Stimulated activated CD8-positive, alpha-beta memory T cell treated with anti-CD3 and anti-CD28 coated beads, Interleukin-4, amount 100 ng/mL, for 24 hours (primary cell): ENCODE measurements at places on chromosomes 11 and 22.

- no peak for DNase-seq
These were observed 13.9 kb downstream of the CCND1 start for GRCh38 chr11:69654660-69655478.

DNA sequence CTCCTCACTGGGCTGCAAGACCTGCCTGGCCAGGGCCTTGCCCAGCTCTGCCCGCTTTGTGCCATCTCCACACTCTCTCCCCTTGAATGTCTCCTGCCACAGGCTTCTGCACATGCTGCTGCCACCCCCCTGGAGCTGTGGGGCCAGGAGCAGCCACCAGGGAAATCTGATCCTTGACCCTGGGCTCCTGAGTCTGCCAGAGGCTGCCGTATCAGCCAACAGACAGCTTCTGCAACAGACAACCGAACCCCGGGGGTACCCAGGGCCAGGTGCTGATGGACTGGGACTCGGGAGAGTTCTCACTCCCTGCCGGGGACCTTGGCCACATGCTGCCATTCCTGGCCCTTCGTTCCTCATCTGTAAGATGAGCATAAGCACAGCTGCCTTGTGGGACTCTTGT is 3.3 kb upstream of the PPARA start:
- DNase-seq = no peak

DNA sequence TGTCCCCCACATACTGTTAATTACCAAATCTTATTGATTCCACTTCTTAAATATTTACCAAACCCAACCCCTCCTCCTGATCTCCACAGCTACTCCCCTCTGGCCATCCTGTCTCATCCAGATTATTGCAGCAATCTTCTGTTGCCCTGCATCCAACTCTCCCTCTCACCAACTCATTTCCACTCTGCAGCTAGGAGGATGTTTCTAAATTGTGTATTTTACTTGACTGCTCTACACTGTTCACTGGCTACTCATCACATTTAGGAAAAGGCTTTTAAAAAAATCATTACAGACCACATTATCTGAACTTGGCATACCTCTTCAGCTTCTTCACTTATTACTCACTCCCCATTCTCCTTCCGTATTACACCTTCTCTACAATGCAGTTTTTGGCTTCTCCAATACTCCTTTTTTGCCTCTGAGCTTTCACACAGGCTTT is 117.9 kb downstream of the ATG16L2 start:
- DNase-seq = no peak

- DNase-seq = no peak
These were observed 309.1 kb downstream of the SWAP70 start for GRCh38 chr11:9972989-9973388.

DNA sequence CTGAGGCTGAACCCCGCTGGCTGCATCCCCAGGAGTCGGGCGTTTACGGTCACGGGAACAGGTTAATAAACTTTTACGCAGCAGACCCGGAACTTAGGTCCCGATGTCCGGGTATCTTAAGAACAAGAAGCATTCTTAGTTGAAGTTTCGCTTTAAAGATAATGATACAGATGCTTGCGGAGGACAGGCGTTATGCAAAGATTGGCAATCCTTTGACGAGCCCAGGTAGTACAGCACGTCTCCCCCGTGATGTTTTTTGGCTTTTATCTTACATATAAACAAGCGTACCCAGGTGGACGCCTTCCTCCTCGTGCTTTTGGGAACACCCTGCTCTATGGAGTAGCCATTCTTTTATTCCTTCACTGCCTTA is 871 bp upstream of the TOLLIP start:
- no peak for DNase-seq

GRCh38 chr11:65456418-65456817 is 33.8 kb downstream of the NEAT1 start:
- no peak for DNase-seq

GRCh38 chr11:81004576-81004975 is 1563.7 kb upstream of the TENM4 start:
- no peak for DNase-seq

- DNase-seq = no peak
These were observed 56.8 kb upstream of the SHANK2 start for GRCh38 chr11:71309181-71309580.

- no peak for DNase-seq
These were observed at the start of gene TSPAN18 for GRCh38 chr11:44726283-44727113. TSS of gene TSPAN18 (plus strand) at chr11:44726962. CDS start at chr11:44906417, 179,455 bp downstream.

GRCh38 chr11:99199341-99199740 is 178.6 kb downstream of the CNTN5 start:
- no peak for DNase-seq

DNA sequence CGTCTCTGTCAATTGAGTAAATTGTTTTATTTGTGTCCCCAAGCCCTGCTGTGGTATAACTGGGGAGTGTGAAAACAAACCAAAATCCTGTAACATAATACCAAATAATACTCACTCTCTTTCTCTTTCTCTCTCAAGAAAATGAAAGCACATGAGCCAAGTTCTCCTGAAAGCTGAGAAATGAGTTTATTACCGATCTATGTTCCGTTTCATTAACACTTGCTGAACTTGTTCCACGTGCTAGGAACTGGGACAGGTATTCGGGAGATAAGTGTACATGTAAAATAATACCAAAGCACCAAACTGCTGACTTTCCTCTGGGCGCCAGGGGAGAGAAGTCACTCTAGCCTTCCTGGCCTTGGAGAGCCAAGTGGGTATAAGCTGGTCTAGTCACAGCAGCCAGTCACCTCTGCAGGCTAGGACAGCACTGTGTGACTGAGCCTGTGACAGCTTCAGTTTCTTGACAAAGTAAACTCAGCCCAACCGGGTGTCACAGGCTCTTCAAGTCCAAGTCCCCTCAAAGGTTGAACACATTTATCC is 23.1 kb downstream of the CD6 start:
- no peak for DNase-seq

DNA sequence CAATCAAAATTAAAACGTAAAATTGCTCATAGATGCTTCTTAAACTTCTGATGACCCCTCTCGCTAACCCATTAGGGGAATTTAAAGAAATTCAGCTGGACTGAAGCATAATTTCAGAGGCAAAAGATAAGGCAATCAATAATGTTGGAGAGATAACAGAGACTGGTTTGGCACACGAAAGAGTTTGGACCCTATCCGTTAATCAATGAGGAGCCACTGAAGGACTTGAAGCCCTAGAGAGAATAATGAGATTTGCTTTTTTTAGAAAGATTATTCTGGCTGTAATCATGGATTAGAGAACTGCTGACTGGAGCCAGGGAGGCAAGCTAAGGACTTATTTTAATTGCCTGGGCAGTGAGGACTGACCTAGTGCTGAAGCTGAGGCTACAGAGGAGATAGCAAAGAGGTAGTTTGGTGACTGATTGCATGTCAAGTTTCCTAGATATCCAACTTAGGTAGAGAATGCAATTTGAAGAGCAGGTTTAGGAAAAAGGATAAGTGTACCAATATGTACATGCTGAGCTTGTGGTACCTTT is 11.9 kb upstream of the ARHGAP42 start:
- DNase-seq = no peak

DNA sequence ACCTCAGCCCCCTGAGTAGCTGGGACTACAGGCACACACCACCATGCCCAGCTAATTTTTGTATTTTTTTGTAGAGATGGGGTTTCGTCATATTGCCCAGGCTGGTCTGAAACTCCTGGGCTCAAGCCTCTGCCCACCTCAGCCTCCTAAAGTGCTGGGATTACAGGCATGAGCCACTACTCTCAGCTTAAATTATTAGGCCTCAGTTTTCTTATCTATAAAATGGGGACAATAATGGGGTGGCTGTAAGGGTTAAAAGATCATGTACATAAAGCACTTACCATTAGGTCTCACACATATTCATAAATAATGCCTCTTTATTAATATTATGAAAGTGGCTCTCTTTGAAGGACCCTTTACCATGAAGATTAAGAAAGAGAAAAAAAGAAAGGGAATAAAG is 31.5 kb upstream of the CKAP5 start:
- DNase-seq = no peak

DNA sequence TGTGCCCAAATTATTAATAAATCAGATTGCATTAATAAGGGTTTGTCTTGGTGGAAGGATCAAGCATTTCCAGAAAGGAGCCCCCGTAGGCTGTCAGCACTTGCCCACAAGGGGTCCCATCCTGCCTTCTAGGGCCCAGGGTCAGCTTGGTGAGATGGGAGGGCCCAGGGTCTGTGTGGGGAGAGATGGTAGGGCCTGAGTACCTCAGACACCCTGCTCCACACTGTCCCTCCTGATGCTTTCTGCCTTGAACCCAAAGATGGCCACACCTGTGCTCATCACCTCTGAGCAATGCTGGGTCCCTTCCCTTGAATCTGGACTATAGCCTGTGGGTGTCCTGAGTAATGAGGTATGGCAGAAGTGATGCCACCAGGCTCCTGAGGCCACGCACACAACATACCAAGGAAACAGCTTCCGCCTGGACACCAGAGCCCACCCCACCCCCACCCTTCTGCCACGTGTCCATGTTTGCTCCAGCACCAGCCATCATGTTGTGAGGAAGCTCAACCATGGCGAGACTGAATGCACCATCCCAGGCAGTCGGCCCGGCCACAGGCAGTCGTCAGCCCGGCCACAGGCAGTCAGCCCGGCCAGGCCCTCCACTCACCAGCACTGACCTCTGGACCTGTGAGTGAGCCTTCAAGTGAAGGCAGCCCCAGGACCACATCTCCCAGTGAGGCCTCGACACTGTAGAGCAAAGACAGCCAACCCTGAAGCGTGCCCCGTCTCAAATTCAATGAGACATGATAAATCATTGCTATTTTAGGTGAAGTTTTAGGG is 6.8 kb downstream of the BET1L start:
- no peak for DNase-seq

GRCh38 chr11:20208622-20209111 is 48.4 kb upstream of the DBX1 start:
- no peak for DNase-seq

GRCh38 chr11:69321877-69322361 is 28.0 kb downstream of the MYEOV start:
- DNase-seq = no peak

DNA sequence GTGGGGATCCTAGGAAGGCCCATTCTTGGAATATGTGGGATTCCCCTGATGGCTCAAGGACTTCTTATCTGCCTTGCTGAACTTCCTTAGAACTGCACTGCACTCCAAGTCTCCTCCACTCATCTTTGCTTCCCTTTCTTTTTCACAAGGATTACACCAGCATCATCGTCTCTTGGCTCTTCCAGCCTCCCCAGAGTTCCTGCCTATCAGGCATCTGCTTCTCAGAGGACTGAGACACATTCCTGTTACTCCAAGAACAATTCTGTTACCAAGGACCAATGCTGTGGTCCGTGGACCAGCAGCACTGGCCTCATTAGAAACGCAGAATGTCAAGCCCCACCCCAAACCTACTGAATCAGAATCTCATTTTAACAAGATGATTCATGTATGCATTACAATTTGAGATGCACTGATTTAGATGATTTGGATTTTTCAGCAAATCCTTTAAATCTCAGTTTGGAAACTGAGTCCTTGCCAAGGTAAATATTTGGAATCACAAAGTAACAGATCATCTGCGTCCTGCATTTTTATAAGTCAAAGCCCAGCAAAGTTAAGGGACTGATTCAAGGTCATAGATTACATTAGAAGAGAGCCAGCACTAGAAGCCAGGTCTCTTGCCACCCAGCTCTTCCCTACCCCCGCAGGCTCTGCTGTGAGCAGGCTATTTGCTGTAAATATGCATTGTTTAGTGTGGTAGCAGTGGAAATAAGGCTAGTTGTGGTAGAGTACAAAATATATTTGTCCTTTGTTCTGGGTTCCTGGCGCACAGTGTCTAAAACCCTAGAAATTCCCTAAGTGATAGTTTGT is 110.9 kb downstream of the SWAP70 start:
- DNase-seq = no peak

- DNase-seq = no peak
These were observed 57.6 kb upstream of the CRYBB3 start for GRCh38 chr22:25142102-25142501.

DNA sequence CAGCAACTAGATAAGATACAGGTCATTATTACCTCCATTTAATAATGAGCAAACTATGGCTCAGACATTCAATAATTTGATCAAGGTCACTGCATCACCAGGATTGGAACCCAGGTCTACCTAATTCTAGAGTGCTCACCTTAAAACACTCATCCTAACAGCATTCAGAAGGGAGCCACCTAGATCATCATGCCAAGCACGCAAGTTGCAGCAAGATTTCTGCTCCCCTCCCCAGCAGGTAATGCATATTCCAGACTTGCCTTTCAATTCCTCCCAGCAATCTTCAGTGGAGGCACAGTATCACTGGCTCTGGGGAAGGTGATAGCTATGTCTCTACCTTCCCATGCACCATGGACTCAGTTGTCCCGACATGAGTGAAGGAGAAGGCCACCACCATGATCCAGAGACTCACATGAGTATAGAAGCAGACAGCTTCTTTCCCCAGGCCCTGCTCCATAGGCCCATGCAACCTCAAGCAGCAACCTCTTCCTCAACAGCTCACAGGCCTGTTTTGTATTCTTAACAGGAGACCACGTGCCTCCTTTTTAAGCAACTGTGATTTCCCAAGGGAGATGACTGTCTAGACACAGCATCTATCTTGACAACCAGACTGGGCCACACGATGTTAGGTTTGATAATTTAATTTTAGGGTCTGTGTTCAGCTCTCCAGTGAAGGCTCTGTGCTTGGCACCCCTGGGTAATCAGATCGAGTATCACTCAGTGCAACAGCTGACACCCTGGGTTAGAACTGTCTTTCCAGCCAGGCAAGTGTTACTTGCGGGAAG is 36.4 kb downstream of the RAB30 start:
- no peak for DNase-seq

- DNase-seq = no peak
These were observed 555.8 kb downstream of the BUD13 start for GRCh38 chr11:116217006-116217405.

- no peak for DNase-seq
These were observed 1.4 kb downstream of the ANO5 start for GRCh38 chr11:22194306-22194705.

- no peak for DNase-seq
These were observed 54.1 kb downstream of the MCAM start for GRCh38 chr11:119262668-119263351.

GRCh38 chr11:3186166-3186953 is 21.2 kb upstream of the OSBPL5 start:
- DNase-seq = no peak

DNA sequence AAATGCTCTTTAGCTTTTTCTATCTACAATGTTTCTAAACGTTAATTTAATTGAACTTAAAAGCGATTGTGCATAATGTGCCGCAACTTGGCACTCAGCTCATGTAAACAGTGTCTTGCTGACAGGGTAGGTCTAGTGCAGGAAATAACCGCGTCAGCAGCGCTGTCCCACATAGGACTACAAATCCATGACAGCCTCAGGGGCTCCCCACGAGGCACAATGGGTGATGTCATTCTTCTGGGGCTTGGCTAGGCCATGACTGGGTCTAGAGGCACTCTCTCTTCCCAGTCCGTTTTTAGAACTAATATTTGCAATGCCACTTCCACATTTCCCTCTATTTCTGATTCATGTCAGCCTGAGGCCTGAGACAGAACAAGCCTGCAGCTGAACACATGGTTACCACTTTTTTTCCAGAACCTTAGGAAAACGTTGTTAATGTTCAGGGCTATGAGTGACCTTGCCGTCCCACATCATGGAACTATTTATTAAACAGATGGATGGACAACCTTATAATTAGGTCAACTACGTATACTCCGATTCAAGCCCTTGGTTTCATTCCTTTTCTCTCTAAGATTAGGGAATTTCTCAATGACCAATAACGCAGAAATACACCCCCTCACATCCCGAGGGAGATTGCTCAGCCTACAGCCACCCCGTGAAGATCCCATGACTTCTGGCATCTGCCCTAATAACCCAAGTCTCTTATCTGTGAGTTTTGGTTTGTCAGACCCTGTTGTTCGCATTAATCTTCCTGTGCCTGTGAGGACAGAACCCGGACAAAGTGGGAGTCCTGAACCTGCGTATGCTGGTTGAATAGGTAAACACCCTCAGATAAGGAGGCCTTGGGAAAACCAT is 19.4 kb upstream of the SNX32 start:
- DNase-seq = no peak

GRCh38 chr11:134486106-134486505 is 74.1 kb upstream of the B3GAT1 start:
- no peak for DNase-seq
